Fibroblast of mammary gland (primary cell): ENCODE measurements at places on chromosomes 2 and 18.

DNA sequence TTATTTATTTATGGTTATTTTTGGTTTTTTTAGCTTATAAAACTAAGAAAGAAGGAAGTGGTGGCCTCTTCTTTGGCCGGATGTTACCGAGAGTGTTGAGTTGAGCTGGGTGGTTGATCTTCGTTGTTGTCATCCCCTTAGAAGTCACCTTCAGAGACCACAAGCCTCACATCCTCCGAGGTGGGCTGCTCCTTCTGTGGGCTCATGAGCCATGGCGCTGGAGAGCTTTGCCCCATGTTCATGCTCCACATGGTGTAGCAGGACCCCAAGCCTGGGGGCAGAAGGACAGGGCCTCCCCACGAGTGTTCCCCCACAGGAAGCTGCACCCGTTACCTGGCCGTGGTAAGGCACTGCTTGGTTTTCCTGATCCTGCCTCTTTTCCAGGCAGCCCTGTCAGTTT, 23.4 kb downstream of the SNTG2 start:
- DNase-seq: no peak

DNA sequence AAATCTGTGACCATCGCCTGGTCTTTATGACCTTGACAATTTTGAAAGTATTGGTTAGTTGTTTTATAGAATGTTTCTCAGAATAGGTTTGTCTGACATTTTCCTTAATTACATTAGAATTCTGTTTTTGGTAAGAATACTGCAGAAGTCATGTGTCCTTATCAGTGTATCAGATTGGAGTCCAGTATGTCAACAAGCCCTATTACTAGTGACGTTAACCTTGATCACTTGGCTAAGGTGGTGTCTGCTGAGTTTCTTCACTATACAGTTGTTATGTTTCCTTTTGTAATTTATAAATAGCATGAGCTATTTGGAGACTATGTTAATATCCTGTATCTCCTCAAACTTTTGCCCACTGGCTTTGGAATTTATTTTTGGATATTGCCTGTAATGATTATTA, 10.8 kb upstream of the IL36G start:
- no peak for DNase-seq

- peak; percentile 38 for DNase-seq
Measured at GRCh38 chr2:215003001-215003400, 135.4 kb downstream of the ABCA12 start.

GRCh38 chr2:124585277-124585676, 560.2 kb downstream of the CNTNAP5 start:
- no peak for DNase-seq

DNA sequence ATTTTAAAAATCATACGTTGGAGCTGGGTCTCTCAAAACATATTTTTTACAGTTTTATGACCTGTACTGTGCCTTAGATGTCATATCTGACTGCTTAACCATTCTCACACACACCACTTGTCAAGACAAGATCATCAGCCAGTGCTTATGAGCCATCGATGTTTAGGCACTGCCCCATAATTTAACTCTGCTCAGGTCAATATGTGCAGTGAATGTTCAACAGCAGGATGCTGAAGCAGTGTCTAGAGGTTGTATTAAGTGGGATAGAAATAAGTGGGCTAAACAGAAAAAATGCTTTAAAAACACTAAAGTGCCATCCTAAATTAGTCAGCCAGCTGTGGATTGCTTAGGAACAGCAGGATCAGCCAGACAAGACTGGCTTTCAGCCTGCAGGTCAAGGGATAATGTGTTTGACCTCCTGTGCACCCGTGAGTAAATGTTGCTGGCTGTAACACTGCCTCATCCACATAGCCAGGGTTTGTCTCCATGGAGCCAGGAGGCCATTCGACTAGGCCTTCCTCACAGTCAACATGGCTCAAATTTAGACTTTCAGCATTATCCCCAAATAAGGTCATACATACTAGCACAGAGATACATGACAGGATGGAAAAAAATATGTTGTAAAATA, 139.0 kb upstream of the NXPH2 start:
- DNase-seq: no peak

- no peak for DNase-seq
Measured at GRCh38 chr18:25102662-25103061, 249.3 kb downstream of the ZNF521 start.

- DNase-seq: peak; percentile 2
Measured at GRCh38 chr18:77749089-77749488, 499.4 kb downstream of the GALR1 start.

DNA sequence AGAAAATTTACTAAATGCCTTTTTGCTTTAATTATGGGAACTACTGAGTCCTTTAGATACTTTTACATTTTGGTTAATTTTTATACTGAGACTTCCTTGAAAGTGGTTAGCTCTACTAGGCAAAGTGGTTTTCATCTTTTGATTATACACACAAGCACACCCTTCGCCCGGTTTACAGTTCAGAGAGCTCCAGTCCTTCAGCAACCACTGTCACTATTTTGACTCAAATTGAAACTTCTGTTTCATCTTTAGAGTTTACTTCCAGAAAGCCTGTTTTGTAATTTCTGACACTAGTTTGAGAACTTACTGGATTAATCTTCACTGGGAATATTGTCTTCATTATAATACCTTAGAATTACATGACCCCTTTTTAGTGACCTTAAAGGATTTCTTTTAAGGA, 140.3 kb upstream of the FOSL2 start:
- no peak for DNase-seq

- peak; percentile 21 for DNase-seq
Measured at GRCh38 chr2:17422061-17422460, 96.2 kb downstream of the RAD51AP2 start.

- peak; percentile 28 for DNase-seq
Measured at GRCh38 chr2:236998758-236999157, 86.9 kb upstream of the COPS8 start.

DNA sequence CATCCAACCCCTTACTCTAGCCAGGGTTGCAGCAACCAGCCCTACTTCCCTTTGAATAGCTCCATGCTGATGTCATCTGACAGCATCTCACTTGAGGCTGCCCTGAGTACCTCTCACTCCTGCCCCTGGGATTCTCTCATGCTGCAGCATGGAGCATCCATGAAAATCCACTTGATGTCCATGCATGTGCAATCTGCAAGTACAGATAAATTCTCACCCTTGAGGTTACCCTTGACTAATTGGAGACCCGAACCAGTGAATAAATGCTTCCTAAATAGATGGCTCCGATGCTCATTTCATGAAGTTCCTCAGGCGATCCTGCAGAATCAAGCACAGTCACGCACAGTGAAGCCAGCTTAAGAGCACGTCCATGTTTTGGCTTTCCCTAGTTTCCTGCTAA, 298.3 kb downstream of the RBM43 start:
- no peak for DNase-seq

DNA sequence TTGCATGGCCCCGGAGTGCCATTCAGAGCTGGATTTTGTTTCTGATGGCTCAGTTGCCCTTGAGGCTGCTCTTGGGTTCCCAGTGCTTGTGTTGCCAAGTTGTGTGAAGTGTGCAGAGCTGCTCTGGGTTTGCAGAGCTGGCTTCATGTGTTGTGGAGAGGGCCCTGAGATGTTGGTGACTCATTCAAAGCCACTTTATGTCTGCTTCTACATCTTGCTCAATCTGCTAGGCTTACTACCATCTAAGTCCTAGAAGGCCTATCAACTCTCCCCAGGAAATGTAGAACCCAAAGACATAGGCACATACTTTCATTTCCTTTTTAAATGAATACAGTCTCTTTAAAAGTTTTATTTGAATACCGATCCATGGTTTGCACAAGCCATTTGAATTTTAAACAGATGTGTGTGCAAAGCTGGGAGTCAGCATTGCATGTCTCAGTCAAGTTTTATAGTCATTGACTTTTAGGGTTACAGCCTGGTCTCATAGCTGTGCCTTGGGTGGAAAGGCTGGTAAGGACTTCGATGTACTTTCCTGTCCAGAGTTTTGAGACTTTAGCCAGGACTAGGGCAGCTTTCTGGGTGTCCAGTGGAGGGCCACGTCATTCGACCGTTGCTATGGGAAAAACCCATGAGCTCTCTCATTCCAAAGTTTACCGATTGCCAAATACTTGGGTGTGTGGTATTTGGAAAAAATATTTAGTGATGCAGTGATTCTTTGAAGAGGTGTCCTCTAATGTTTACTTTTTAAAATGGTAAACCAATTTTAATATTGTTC, 105.0 kb downstream of the LTBP1 start:
- peak; percentile 95 for DNase-seq

- DNase-seq: no peak
Measured at GRCh38 chr2:96273763-96274162, 7.7 kb downstream of the CIAO1 start.

- peak; percentile 93 for DNase-seq
Measured at GRCh38 chr2:120237491-120237902, 14.3 kb upstream of the TMEM185B start.

DNA sequence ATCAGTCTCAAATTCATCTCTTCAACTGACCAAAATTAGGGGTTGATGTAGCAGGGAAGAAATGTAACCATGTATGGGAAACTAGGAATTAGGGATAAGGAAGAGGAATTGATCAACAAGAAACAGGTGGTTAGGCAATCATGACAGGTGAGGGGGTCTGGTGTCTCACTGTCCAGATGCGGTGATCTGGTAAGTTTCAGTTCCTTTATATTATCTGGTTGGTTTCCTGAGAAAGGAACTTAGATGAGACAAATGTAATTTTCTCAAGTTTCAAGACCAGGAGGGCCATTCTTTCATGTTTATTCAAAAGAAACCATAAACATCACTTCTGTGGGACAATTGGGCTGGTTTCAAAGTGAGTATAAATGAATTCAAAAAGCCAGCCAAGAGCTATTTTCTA, 306.2 kb upstream of the KCNJ3 start:
- DNase-seq: no peak

DNA sequence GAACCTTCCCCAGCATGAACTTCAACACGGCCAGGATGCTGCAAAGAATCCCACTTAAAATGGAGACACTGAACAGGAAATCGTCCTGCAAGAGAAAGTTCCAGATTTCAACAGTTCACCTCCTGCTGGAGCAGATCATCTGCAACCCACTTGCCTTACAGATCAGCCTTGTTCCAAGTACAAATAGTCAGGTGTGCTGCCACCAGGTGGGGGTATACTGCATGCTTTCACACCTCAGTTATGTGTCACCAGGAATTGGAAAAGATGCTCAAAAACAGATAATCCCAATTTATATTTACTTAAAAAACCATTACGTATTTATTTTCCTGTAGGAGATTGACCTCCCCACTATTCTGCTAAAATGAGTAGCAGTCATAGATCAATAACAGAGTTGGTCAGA, 212.3 kb downstream of the MGAT5 start:
- DNase-seq: peak; percentile 17

- DNase-seq: peak; percentile 13
Measured at GRCh38 chr18:75173125-75173432, 35.9 kb downstream of the PTGR3 start.

- DNase-seq: peak; percentile 55
Measured at GRCh38 chr2:235234736-235235135, 259.1 kb upstream of the AGAP1 start.

GRCh38 chr2:69171897-69172525, 159.0 kb downstream of the ANTXR1 start:
- DNase-seq: no peak

- no peak for DNase-seq
Measured at GRCh38 chr2:36711741-36712314, 15.3 kb downstream of the VIT start.

- DNase-seq: no peak
Measured at GRCh38 chr2:181461056-181461997, 4.1 kb downstream of the ITGA4 start.

- DNase-seq: no peak
Measured at GRCh38 chr18:41484069-41484468, 471.0 kb upstream of the PIK3C3 start.

- DNase-seq: no peak
Measured at GRCh38 chr2:28294451-28294850, 98.2 kb upstream of the FOSL2 start.

DNA sequence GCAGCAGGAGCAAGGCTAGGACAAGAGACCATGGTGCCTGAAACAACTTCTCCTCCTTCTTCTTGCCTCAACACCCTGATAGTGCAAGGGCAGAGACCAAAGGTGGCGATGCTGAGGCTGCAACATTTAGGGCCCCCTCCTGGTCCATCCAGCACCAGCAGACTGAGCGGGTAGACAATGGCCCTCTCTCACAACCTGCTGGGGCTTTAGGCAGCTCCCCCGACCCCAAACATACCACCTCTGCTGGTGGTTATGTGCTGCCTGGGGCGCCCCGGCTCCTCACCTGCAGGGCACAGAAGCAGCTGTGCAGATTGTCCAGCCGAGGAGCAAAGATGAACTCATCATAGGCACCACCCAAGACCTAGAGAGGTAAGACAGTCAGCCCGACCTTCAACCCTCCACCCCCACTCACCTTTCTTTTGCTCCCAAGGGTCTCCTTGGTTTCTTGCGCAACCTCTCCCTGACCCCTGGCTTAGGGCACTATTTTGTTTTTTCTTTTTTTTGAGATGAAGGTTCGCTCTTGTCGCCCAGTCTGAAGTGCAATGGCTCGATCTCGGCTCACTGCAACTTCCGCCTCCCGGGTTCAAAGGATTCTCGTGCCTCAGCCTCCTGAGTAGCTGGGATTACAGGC, 3.5 kb downstream of the DNPEP start:
- no peak for DNase-seq

DNA sequence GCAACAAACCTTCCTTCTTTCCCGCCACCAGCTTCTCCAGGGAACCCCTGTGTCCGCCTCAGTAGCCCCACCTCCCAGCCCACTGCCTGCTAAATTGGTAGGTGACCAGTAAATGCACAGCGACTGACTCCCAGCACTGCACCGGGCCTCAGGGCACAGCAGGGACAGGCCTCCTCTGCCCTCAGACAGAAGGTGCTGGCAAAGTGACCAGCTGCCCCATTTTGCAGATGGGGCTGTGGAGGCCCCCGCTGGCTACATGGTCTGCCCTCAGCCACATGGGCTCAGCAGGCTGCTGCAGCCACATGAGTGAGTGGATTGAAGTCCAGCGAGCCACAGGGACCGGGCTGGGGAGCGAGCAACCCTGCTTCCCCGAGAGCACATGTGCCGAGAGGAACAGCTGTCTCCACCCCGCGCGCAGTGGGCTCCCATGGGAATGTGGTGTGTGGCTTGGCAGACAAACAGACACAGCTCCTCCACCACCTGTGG, 7.8 kb upstream of the NPPC start:
- DNase-seq: peak; percentile 46

- DNase-seq: no peak
Measured at GRCh38 chr18:2706903-2707302, 51.4 kb downstream of the SMCHD1 start.

DNA sequence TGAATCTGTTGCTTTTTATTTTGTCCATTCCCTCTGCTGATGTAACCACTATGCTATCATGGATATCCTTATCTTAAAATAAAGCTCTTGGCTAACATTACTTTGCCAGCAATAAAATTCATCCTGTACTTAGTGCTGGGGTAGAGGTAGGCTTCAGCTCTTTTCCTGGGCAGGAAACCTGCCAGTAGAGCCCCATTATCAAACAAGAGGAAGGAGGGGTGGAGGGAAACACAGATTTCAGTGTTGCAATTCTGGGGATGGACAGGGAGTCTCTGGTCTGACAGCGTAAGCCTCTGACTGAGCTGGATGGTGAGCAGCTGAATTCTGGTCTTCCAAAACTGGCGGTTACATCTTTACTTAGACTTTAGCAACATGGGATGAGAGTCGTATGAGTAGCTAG, 47.5 kb downstream of the CASP8 start:
- no peak for DNase-seq

- no peak for DNase-seq
Measured at GRCh38 chr2:15841776-15842560, 98.4 kb upstream of the MYCN start.

- no peak for DNase-seq
Measured at GRCh38 chr2:26067980-26068507, 34.2 kb downstream of the RAB10 start.
